Activated CD8-positive, alpha-beta memory T cell treated with anti-CD3 and anti-CD28 coated beads for 24 hours (primary cell): ENCODE measurements at places on chromosomes 1 and 21.

DNA sequence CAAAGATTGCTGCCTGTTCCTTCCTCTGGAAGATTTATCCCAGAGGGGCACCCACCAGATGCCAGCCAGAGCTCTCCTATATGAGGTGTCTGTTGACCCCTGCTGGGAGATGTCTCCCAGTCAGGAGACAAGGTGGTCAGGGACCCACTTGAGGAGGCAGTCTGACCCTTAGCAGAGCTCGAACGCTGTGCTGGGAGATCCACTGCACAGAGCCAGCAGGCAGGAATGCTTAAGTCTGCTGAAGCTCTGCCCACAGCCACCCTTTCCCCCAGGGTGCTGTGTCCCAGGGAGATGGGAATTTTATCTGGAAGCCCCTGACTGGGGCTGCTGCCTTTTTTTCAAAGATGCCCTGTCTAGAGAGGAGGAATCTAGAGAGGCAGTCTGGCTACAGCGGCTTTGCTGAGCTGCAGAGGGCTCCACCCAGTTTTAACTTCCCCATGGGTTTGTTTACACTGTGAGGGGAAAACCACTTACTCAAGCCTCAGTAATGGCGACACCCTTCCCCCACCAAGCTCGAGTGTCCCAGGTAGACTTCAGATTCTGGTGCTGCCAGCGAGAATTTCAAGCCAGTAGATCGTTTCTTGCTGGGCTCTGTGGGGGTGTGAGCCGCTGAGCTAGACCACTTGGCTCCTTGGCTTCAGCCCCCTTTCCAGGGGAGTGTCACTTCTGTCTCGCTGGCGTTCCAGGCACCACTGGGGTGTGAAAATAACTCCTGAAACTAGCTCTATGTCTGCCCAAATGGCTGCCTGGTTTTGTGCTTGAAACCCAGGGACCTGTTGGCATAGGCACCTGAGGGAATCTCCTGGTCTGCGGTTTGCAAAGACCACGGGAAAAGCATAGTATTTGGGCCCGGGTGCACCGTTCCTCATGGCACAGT, 51.1 kb upstream of the PDC start:
- no peak for DNase-seq

DNA sequence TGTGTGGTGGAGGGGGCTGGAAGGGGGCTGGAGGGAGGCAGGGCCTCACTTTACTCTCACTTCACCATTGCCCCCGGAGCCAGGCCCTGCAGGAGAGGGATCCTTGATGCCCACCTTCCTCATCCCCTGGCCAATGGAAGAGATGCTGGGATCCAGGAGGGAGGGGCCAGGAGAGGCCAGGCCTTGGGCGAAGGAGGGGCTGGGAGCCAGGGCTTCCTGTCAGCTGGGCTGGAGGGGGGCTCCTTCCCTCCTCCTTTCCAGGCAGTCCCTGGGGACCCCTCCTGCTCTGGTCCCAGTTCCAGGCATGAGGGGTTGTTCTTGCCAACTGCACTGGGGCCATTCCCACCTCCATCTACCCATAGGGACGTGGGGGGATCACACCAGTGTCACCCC, 5.7 kb downstream of the AHDC1 start:
- no peak for DNase-seq

- no peak for DNase-seq
Measured at GRCh38 chr1:150963321-150964163, 11.1 kb downstream of the CERS2 start.

GRCh38 chr1:62180639-62181038, 14.0 kb upstream of the L1TD1 start:
- DNase-seq, result no peak

- DNase-seq, result no peak
Measured at GRCh38 chr1:71463144-71463543, 382.3 kb upstream of the ZRANB2 start.

DNA sequence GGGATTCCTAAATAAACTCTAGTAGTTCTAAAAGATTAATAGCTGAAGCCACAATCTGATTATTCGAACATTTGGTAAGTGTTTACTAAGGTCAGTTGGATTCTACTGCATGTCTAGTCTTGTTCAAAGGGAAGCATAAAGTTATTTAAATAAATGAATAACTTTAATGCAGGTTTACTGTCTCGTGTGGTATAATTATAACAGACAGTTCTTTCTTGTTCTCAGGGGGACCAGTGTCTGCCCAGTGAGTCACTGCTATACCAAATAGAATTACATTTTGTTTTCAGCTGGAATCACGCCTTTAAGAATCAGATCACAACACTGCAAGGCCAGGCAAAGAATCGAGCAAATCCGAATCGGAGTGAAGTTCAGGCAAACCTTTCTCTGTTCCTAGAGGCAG, 45.1 kb downstream of the SMG7 start:
- no peak for DNase-seq

DNA sequence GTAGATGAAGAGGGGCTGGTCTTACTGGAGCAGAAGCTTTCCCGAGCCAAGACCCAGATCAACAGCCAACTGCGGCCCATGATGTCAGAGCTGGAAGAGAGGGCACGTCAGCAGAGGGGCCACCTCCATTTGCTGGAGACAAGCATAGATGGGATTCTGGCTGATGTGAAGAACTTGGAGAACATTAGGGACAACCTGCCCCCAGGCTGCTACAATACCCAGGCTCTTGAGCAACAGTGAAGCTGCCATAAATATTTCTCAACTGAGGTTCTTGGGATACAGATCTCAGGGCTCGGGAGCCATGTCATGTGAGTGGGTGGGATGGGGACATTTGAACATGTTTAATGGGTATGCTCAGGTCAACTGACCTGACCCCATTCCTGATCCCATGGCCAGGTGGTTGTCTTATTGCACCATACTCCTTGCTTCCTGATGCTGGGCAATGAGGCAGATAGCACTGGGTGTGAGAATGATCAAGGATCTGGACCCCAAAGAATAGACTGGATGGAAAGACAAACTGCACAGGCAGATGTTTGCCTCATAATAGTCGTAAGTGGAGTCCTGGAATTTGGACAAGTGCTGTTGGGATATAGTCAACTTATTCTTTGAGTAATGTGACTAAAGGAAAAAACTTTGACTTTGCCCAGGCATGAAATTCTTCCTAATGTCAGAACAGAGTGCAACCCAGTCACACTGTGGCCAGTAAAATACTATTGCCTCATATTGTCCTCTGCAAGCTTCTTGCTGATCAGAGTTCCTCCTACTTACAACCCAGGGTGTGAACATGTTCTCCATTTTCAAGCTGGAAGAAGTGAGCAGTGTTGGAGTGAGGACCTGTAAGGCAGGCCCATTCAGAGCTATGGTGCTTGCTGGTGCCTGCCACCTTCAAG, 57.3 kb downstream of the LAMC2 start:
- no peak for DNase-seq

- no peak for DNase-seq
Measured at GRCh38 chr1:243363832-243364231, 108.0 kb downstream of the SDCCAG8 start.

- DNase-seq, result no peak
Measured at GRCh38 chr1:63907051-63907450, 133.2 kb downstream of the ROR1 start.

DNA sequence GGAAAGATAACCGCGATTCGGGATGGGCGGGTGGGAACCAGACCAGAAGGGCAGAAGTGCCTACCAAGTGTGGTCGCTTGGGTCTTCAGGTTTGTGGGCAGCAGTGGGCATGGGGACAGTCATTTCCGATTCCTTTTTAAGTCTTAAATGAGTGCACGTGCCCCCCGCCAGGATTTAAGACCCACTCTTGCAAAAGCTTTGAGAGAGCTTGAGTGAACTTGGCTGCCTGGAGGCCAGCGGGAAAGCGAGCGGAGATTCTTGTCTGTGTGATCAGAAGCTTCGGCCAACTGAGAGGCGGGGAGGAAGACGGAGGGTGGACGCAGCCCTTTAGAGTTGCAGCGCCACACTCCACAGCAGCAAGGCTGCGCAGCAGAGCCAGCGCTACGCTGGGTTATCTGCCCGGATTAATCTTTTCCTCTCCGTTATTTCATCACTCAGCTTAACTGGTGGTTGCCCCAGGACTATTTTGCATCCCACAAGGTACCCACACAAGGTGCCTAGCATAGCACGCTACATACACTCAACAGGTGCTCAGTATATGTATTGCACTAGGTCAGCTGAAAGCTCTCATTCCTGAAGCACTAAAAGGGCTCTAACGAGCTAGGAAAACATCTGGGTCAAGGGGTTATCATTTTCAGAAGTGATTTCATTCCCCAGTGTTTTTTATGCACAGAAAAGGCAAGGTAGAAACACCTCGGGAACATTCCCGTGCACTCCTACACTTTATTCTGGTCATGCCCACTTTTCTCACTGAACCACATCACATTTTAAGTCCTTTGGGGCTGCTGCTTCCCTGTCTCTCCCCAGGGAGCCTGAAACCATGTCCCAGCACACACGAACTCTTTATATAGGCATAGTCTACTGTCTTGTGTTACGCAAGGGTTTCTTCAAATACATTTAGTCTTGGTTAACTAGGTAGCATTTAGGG, 1.5 kb upstream of the BATF3 start:
- peak; percentile 78 for DNase-seq
